ENCODE measurements at places on chromosomes 4 and X.

- DNase-seq, result no peak
Observed at GRCh38 chr4:27048429-27049238, 188.0 kb downstream of the STIM2 start.

DNA sequence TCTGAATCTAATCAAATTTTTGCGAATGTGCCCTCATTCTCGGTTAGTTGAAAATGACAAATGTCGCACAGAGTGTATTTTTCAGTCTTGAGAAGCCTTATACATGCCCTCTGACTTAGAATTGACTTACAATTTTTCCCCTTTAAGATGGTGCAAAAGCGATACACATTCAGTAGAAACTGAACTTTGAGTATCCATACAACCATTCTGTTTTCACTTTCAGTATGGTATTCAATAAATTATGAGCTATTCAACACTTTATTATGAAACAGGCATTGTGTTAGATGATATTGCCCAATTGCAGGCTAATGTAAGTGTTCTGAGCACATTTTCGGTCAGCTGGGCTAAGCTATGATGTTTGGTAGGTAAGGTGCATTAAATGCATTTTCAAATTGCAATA, 43.4 kb downstream of the SLC9A7 start:
- no peak for DNase-seq

GRCh38 chr4:140004922-140005627, 148.9 kb downstream of the MAML3 start:
- DNase-seq, result no peak

- no peak for DNase-seq
Observed at GRCh38 chr4:148312956-148313490, 129.2 kb downstream of the NR3C2 start.

- no peak for DNase-seq
Observed at GRCh38 chr4:123017636-123018395, 95.4 kb upstream of the NUDT6 start.

DNA sequence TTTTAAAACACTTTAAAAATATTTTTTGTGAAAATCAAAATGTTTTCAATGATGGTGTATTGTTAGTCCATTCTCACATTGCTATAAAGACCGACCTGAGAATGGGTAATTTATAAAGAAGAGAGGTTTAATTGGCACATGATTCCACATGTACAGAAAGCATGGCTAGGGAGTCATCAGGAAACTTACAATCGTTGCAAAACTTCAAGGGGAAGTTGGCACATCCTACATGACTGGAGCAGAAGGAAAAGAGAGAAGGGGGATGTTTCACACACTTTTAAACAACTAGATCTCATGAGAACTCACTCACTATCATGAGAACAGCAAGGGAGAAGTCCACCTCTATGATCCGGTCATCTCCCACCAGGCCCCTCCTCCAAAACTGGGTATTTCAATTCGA, 110.7 kb downstream of the TMEM47 start:
- no peak for DNase-seq

DNA sequence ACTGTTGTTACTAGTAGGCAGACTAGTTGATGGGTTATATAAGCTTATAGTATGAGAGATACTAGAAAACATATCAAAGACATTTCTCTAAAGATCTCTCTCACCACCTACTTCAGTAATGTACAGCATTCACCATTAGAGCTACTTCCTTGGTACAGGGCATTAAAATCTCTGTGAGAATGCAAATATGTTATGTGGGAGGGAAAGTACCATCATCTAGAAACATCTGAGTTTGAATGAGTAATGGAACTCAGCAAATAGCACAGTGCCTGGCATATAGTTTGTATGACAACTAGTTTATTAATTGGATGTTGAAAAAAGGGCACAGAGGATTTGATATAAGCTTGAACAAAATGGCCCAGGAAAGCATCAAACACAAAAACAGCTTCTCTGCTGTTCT, 211.1 kb downstream of the GLUD2 start:
- DNase-seq, result no peak

GRCh38 chrX:32170481-32170880, 1040.9 kb downstream of the DMD start:
- DNase-seq, result no peak

DNA sequence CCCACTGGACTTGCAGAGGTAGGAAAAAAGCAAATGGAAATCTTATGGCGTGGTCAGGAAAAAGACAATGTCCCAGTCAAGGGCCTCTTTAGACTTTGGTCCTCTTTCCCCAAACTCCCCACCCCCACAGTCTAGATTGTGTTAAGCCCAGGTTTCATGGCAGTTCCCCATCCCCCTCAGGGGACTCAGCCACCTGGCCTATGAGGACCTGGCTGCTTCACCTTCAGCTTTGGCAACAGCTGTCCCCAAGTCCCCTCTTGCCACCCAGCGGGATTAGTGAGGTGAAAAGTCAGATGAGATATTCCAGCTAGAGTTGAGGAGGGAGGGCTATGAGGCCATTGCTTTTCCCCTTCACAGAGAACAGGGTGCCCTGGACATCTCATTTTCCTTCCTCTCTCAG, 457 bp downstream of the RIPPLY1 start:
- DNase-seq, result no peak

- DNase-seq, result no peak
Observed at GRCh38 chrX:50700921-50701320, 113.1 kb downstream of the SHROOM4 start.

DNA sequence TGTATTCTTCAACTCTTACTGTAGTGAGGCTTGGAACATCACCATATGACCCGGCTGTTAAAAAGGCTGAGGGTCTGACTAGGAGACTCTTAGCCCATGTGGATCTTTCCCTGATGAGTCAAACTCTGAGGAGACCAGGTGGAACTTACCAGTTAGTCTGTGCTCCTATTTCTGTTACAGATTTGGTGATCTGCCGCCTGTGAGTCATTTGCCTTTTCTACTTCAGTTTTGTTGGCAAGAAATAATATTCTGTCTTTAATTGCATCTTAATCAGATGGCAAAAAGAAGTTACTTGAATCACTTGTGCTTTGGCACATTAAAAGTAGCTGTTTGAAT, 48.4 kb downstream of the MTM1 start:
- no peak for DNase-seq

DNA sequence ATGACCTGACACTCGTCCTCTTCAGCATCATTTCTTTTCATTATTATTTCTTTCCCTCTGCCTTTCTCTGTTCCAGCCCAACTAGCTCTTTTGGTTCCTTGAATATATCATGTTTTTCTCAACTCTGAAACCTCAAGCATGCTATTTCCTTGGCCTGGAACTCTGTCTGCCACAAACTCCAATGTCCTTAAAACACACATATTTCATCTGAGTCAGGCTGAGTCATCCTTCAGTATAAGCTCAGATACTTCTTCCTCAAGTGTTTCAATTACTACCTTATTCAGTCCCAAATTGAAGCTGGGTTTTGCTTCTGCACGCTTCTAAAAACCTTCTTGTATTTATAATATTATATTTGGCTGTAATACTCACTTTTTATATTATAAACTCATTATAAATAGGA, 424.2 kb downstream of the PDGFC start:
- DNase-seq, result no peak

GRCh38 chr4:8701126-8702019, 108.8 kb downstream of the CPZ start:
- no peak for DNase-seq

GRCh38 chrX:148960060-148960459, 459.6 kb downstream of the AFF2 start:
- DNase-seq, result no peak

DNA sequence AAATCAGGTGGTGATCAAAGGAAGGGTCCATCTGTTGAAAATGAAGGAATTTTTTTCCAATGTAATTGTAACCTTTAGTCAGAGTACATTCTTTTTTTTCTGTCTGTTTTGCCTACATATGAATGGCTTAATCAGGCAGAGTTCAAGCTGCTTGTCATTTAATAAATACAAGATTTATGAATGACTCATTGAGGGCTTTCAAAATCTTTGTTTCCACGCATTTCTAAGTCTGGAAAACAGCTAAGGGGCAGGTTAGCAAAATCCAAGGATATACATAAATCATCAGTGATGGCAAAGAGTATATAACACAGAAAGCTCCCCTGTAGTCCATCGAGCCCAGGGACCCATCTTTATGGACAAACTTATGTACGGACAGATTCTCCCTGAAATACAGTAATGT, 1.8 kb downstream of the CA5B start:
- DNase-seq, result no peak

GRCh38 chr4:160414496-160414895, 1311.6 kb downstream of the RAPGEF2 start:
- no peak for DNase-seq

DNA sequence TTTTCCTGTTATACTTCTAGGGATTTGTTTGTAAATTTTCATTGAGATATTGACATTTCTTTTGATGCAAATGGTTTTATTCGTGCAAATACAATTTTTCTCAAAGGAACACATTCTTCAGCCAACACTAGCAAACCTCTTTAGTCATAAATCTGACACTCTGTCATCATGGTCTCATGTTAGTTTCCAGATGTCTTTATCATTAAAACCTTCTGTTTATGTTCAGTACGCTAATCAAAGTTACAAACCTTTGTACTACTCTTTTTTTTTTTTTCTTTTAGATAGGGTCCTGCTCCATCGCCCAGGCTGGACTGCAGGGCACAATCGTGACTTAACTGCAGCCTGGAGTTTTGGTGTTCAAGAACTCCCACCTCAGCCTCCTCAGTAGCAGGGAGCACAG, 7.1 kb downstream of the SLC25A31 start:
- no peak for DNase-seq

GRCh38 chrX:106999002-106999975, 723 bp downstream of the MORC4 start:
- DNase-seq, result peak; percentile 49

DNA sequence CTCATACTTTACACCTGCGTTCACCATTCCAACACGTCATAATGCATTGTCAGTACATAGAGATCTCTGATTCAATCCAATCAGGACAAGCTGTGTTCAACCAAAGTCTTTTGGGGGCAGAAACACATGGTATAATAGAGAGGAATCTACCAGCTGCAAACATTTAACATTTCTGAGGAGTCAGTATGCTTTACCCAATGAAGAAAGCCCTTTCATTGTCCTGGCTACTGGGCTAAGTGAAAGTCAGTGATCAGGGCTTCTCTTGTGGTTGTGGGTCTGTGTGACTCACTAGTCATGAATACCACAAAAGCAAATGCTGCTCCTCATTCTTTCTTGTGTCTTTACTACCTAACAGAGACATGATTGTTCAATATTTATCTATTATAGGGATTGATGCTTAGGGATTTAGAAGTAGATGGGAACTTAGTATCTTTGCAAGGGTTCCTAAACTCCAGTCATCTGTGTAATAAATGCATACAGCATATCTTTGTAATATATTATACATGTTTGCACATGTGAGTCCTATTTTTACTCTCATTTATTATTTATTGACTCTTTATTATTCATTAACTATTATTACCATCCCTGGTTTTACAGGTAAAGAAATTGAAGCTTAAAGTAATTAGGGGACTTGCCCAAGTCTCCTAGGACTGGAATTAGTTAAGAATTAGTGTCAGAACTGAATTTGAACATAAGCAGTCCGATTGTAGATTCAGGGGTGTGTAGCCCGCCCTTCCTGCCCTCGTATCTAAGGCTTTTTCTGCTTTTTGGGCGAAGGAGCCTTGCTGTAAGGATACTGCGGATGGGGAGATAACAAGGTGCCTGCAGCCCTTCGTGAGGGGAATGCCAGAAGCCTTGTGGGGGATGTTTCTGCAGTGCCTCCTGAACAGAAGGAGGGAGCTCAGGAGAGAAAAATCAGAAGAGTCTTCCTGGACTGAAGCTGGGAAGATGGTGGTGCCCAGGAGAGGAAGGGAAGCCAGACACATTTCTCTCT, 353.1 kb upstream of the BOD1L1 start:
- DNase-seq, result peak; percentile 24

GRCh38 chr4:144384408-144384807, 243.9 kb upstream of the GYPA start:
- no peak for DNase-seq

DNA sequence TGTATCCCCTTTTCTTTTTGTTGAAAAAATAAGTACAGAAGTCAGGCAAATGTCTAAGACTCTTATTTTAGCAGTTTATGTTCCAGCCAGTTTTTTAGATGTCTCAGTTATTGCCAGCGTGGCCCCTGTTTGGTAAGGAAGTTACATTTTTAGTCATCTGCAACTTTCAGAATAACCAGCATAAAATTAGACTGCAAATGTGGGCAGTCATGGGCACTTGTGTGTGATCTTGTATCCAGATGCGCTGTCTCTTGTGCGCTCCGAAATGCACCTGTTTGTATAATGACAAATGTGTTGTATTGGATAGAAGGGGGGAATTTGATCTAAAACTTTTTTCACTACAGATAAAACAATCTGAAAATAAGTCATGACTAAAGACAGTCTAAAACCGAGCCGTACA, 44.3 kb upstream of the CLCN4 start:
- no peak for DNase-seq

GRCh38 chr4:30559481-30559880, 160.7 kb upstream of the PCDH7 start:
- DNase-seq, result no peak

GRCh38 chr4:140004549-140004895, 149.5 kb downstream of the MAML3 start:
- no peak for DNase-seq

DNA sequence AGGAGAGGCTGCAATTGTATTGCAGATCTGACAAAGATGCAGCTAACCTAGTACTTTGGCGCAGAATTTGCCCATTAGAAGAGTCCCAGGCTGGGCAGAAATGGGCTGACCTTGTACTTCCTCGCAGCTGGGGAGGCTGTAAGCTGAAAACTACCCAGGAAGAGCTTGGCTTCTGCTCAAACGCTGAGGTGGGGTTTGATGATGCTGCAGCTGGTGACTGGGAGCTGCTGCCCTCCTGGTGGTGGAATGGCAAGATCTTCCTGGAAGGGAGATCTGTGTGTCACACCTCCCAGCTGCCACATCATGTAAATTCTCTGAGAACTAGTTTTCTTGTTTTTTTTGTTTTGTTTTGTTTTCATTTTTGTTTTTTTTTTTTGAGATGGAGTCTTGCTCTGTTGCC, 17.4 kb downstream of the CCNG2 start:
- no peak for DNase-seq

DNA sequence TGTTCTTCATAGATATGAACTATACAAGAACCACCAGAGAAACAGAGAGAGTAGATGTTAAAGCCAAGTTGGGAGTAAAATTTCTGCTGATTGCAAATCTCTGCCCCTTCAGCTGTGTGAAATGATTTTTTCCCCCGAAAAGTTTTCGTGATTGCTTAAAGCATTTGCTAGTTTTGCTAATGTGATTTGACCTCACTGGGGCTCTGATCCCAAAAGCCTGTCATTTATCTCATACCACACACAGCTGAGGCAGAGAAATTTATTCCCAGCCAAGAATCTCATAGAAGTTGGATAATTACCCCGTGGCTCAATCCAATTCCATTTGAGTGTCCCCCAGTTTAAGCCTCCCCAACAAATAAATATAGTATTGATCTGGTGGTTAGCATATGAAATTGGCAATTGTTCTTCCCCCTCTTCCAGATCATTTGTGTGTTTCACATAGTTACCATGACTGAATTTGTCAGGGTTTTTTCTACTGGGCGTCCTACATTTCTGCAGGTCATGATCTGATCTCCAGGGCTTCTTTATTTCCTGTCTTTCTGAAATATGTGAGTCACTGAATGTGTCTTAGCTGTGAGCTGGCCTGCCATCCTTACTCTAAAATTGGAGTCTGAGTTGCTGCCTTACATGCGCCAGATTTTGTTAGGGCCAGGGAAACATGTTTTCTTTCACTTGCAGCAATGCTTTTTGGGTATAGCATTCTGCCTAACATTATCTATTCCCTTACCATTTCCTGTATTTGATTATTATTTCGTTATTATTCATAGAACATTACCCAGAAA, 167.5 kb upstream of the FRMPD4 start:
- DNase-seq, result no peak

GRCh38 chrX:145817331-145818185, at the start of gene SLITRK2:
TSS of gene SLITRK2 (plus strand) at chrX:145817829. CDS start at chrX:145822426, 4,597 bp downstream.
- no peak for DNase-seq

GRCh38 chrX:108285356-108285755, 152.9 kb downstream of the COL4A6 start:
- no peak for DNase-seq
